ENCODE measurements at places on chromosomes 16 and 17. TPM values are rescaled to one million over a fixed set of nuclear protein-coding genes. Genes with fewer than 3 reads are reported as not detected.

The TBC1D16 gene
- total RNA-seq, result 45.9 TPM

- DNase-seq, result no peak
Observed at GRCh38 chr16:75109732-75110243, 6.8 kb downstream of the LDHD start.

The PLA2G10 gene
- total RNA-seq, result not detected

The MT4 gene
- total RNA-seq, result not detected

The FAM20A gene
- total RNA-seq, result not detected

The MLX gene
- 34.6 TPM for total RNA-seq

DNA sequence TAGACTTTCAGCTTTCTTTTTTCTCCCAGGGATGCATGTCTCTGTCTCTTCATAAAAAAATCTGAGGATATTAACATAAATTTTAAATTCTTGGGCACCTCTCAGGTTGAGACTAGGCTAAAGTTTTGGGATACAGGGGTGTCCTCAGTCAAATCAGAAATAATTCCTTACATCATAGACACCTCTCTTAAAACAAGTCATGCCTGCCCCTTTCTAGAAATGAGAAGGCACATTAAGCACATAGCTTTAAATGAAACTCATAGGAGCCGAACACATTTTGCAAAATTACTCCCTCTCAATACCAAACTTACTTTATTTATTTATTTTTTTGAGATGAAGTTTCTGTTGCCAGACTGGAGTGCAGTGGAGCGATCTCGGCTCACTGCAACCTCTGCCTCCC is 67.3 kb upstream of the BCAR1 start:
- no peak for DNase-seq

GRCh38 chr17:65467156-65467555 is 94.3 kb downstream of the AXIN2 start:
- DNase-seq, result no peak

The CLEC10A gene
- not detected for total RNA-seq

DNA sequence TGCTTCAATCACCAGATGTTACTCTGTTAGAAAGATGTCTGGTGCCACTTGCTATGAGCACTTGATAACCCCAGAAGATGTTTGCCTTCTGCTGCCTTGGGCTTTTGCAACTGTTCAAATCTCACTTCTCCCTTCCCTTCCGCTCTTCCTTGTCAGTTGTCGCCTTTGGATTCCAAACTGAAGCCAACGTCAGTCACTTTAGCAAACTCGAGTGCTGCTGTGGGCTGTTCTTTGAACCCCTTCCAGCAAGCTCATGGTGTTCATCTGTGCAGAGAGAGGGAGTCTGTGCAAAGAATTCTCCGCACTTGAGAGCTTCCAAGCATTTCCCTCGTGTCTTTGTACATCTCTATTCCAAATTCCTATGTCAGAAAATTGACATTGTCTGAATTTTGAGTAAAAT is 879.4 kb downstream of the CDH11 start:
- no peak for DNase-seq

The NAA38 gene
- 66.2 TPM for total RNA-seq

GRCh38 chr17:56045872-56046271 is 107.4 kb upstream of the ANKFN1 start:
- DNase-seq, result no peak

GRCh38 chr16:61909074-61909473 is 127.2 kb downstream of the CDH8 start:
- DNase-seq, result no peak

The SMIM36 gene
- not detected for total RNA-seq

The FZD2 gene
- 203 TPM for total RNA-seq

DNA sequence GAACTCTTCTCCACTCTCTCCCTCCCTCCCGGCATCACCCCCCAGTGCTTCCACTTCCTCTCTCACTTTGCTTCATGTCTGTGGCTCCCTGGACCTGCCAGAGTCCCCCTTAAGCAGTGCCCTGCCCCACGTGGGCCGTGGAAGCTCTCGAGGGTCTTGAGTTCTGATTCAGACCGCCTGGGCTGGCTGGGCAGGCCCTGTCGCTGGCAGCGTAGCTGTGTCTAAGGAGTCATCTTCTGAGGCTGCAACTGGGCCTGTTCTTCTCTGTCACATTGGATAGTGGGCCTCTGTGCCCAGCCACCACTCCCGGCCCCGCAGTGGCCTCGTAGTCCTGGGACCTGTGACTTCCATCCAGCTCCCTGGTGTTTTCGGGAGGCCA is 30.7 kb downstream of the MNT start:
- no peak for DNase-seq

The SHISA9 gene
- 0.05 TPM for total RNA-seq

Data from osteocyte (in vitro differentiated cells).